Stimulated activated CD8-positive, alpha-beta memory T cell treated with anti-CD3 and anti-CD28 coated beads, Interleukin-15, amount 100 ng/mL, for 48 hours (primary cell): ENCODE measurements at places on chromosomes 7 and 10.
A peak's percentile ranks its signal among the peaks of the same experiment; 100 is the strongest.

DNA sequence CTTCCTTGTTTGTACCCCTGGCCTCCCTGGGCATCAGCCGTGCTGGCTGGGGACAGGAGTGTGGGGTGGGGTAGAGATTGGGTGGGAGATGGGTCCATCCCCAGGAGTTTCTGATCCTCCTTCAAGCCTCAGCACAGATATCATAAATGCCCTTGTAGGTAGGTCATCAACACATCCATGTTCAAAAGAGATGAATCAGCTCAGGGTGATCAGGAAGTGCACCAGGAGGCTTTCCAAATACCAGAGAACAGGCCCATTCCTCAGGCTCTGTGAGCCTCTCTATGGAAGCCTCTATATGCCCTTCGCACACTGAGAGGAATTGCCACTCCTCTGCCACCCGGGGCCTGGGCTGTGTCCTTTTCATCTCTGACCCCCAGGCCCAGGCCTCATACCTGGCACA, 31.9 kb upstream of the ADCYAP1R1 start:
- DNase-seq: no peak

GRCh38 chr7:18347170-18347569, 148.4 kb upstream of the HDAC9 start:
- DNase-seq: no peak

- no peak for DNase-seq
These were observed 43.0 kb downstream of the SRPK2 start for GRCh38 chr7:105345725-105346124.

GRCh38 chr10:22365644-22366434, 20.5 kb downstream of the SPAG6 start:
- no peak for DNase-seq

DNA sequence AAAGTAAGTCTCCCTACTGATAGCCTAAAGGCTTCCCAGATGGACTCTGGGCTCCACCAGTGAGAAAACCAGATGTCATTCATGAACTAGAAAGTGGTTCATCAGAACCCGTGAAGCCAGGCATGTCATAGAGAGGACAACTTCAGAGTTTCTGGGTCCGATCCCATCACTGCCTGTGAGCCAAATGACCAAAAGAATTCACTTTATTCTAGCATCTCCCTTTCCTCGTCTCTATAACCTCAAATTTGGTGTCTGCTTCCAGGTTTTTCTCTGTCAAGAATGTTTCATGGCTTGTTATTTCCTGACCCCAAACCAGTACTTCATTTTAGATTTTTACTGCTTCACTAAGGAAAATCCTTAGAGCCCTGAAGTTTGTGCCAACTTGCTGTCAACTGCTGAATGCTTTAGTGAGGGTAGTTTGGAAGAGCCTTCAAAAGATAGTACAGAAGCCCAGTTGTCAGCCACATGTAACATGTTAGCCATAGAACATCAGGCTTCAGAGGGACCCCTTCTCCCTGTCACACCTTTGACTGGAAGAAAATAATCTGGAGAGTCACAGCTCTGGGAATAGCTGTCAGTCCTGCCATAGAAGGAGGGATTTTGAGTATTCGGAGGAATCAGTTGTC, 34.0 kb downstream of the ITGB8 start:
- no peak for DNase-seq

GRCh38 chr7:32658467-32658869, 163.2 kb downstream of the AVL9 start:
- no peak for DNase-seq

GRCh38 chr10:89153116-89153515, 54.0 kb downstream of the CH25H start:
- no peak for DNase-seq

- no peak for DNase-seq
These were observed 21.7 kb upstream of the MALSU1 start for GRCh38 chr7:23277359-23277989.

DNA sequence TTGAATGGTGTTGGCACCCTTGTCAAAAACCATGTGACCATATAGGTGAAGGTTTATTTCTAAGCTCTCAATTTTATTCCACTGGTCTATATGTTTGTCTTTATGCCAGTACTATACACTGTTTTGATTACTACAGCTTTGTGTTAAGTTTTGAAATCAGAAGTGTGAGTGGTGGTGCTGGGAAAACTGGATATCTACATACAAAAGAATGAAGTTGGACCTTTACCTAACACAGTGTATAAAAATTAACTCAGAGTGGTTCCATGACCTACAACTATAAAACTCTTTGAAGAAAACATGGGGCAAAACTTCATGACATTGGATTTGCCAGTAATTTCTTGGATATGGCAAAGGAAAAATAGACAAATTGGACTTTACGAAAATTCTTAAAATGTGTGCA, 112.2 kb downstream of the NRF1 start:
- DNase-seq: no peak

DNA sequence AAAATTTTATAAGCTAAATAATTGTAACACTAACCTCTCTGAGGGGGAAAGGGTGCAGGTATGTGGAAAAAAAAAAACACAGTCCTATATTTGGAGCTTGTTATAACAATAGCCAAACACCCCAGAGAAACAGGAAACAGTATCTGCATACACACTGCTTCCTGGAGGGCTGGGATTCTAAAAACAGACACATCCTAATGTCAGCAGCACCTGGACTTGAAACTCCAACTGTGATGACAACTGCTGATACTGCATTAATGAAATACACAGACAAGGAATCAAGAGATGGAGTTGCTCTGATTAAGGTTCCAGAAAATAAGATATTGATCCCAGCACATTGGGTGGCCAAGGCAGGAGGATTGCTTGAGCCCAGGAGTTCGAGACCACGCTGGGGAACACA, 9.3 kb downstream of the DAGLB start:
- DNase-seq: no peak

GRCh38 chr10:4181621-4182049, 396.6 kb upstream of the KLF6 start:
- DNase-seq: no peak

DNA sequence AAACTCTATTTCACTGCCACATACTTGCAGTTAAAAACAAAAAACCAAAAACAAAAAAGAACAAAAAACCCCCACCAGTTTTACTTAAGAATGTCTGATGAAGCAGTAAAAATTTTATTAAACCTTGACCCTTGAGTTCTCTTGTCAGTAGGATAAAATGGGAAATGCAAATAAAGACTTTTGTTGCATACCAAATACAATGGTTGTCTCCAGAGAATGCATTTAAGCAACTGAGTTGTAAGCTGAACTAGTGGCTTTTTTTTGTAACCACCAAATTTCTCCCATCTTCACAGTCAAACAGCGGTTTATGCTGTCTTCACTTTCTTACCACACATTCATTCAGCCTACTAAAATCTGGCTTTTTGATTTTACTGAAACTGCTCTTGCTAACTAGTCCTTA, 3.1 kb downstream of the SYPL1 start:
- no peak for DNase-seq

- DNase-seq: no peak
These were observed 1059.8 kb downstream of the LRMDA start for GRCh38 chr10:76491216-76491615.

DNA sequence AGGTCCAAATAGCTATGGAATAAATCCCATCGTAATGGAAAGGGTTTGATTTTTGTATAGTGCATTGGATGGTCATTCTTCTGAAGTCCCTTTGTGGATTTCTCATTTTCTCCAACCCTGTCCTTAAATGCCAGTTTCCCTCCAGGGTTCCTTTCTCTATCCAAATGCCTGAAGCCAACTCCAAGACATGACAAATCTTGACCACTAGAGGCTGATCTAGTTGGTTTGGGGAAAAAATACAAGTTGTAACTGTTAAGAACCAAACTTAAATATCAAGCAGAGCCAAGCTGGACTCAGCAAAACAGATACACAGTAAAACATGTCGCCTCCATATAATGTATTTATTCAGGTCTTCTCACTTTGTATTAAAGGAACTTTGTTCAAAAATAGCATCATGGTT, 28.7 kb downstream of the FRMD4A start:
- DNase-seq: no peak

DNA sequence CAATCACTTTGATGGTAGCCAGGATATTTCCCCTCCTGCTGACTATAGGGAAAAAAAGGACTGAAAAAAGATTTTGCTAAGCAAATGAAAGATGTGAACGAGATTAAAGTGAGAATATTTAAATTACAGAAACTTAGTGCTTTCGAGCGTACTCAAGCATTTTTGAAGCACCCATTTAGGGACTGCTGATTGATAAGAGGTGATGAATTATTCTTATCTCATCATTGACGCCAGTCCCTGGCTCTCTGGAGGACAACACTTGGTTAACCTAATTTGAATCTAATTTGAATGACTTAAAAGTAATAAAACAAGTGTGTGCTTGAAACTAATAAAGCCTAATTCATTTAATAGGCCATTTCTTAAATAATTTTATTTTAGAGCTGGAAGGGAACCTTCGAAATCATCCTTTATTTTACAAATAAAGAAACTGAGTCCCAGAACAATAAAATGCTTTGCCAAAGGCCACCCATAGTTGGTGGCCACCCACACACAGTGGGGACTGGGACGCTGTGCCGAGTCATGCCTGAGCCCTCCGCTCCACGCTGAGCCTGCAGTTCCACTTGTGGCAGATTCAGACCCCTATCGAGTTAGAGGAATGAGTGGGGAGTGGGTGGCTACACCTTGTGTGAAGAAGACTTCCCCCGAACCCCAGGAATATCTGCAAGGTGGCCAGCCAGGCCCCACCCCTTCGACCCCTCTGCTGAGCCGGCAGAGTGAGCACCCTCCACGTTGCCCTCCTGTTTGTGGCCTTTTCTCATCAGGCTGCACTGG, 61.1 kb upstream of the SAMD8 start:
- DNase-seq: no peak

GRCh38 chr10:69123306-69123746, 652 bp upstream of the VPS26A start:
- no peak for DNase-seq

- no peak for DNase-seq
These were observed 283.7 kb downstream of the ZEB1 start for GRCh38 chr10:31602541-31603234.

- DNase-seq: no peak
These were observed 95.9 kb upstream of the SLC25A13 start for GRCh38 chr7:96417784-96418183.

- no peak for DNase-seq
These were observed 191.0 kb downstream of the DGKI start for GRCh38 chr7:137655804-137656203.

- no peak for DNase-seq
These were observed 231.7 kb downstream of the ELMO1 start for GRCh38 chr7:37216923-37217322.

DNA sequence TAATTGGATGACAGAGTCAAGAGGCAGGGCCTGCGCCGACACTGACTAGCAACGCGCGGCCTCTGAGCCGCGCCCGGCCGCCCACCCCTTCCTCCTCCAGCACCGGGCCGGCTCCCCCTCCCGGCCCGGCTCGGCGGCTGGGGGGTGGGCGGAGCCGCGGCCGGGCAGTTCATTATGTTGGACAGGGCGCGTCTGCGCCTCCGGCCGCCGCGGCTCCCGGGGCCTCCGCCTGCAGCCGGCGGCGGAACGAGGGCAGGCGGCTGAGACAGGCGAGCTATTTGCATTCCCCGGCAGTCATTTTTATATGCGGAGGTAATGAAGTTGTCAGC, 106.7 kb downstream of the SNX10 start:
- DNase-seq: peak; percentile 27

DNA sequence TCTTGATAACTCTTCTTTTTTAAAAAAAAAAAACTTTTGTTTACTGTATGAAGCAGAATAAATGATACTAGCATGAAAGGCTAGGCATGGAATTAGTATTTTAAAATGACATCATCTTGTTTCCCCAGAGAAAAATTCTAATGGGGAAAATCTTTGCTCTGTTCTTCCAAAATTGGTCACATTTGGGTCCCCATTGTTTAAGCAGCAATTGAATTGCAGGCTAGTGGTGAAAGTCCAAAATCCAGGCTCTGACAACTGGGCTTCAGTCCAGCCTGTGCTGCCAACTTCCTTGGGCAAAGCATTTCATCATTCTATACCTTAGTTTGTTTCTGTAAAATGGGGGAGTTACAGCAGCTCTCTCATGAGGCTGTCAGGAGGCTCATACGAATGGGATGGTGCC, 726.4 kb downstream of the KCNMA1 start:
- no peak for DNase-seq

DNA sequence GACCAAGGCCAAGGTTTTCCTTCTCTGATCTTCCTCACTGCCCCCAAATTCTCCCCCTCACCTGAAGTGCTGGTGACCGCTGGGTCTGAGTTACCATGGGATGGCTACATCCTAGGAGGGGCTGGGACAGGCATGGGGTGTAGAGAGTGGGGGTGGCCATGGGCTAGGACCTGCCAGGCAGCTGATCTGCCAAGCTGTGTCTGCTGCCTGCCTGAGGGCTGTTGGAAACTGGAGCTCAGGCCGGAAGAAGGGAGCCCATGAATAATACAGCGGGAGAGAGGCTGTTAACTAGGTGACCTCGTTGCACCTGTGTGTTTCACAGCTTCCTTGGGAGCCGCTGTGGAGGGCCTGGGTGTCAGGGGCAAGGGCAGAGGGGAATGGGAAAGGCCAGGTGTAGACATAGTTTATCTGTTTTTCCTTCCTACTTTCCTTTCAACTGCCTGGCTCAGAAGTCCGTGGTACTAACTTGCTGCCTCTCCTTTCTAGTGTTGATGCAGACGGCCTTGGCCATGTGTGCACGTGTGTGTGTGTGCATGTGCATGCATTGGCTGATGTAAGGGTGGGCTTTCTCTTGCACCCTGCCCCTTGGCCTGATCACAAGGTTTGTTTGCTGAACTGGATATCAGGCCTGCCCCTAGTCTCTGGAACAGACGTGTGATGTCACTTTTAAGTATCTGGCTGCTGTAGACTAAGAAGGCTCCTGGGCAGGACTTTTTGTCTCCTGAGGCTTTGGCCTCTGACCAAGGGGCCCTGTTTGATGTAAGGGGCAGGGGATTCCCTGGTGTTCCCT, 11.9 kb downstream of the CDH23 start:
- DNase-seq: no peak

GRCh38 chr7:92460510-92460909, 13.2 kb downstream of the GATAD1 start:
- DNase-seq: no peak

GRCh38 chr10:95421782-95422181, 131.0 kb upstream of the PDLIM1 start:
- no peak for DNase-seq

DNA sequence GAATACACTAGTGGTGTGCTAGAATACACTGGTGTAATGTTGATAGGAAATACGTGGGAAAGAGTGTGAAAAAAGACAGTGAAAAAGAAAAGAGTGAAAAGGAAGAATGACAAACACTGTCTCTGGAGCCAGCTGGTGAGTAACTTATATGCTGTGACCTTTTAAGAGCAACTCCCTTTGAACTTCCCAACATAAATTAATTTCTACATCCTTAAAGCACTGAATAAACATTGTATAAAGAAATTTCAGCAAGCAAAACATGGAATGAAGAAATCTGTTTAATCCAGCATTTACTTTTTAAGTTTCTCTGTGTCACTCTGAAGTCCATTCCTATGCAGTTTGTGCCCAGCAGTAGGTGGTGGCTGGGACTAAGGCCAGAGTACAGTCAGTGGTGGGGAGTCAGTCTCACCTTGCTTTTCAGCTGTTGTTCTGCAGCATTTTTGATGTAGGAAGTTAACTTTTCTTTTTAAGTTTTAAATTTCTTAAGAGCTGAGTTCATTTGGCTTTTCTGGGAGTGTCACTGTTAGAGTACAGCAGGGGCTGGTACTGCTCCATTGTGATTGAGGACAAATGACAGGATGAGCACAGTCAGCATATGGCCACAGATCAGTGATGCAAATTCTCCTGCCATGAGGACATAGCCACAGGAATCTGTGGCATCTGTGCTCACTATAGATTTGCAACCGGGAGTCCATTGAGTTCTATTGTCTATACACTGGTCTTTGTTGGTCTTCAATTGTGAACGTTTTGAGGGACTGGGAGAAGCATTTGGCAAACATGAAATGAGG, 321.8 kb downstream of the ZNF248 start:
- DNase-seq: no peak

- DNase-seq: no peak
These were observed 160.6 kb downstream of the DNAJB6 start for GRCh38 chr7:157497367-157497743.
